ENCODE measurements at places on chromosomes 5 and 9.
A peak's percentile ranks its signal among the peaks of the same experiment; 100 is the strongest.

DNA sequence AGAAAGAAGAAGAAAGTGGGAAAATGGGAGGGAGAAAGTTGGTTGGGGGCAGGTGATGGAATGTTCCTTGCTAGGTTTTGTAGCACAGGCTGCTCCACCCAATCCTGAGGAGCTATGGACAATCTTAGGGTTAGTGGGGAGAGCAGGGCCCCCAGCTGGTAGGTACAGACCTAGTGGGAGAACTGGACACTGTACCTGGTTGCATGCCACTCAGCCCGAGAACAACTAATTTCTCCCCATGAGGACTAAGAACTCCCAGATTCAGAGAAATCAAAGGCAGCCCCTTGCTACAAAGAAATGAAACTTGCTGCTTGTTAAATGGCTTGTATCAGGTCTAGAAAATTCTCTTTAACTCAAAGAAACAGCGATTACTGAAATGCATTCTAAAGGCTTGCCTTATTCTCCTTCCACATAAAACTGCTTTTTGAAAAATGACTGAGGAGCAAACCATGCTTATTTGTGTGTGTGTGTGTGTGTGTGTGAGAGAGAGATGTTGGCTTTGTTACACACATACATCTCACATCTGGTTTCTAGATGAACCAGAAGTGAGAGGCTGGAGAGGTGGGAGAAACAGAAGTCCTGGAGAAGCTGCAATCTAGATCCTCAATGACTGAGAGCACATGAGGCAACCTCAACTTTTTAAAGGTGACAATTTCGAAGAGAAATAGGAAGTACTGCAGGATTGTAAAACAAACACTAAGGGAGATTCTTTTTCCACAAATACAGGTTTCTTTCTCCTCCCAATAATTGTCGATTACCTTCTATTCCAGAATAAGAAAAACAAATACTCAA, 28.9 kb downstream of the FYB1 start:
- DNase-seq: no peak

DNA sequence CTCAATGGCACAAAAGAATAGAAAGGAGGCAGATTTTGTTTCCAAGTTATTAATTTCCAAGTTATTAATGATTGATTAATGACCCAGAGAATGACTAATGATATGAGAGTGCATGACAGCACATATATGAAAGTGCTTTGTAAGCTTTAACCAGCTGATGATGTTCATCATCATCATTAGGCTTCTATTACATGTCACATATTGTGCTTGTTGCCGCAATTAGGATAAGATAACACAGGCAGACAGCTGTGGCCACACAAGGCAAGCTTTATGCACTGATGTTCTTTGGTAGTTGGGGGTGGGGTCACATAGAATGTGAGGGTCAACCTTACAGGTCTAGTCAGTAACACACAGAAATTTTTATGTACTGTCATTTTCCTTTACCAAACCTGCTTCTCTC, 219.7 kb downstream of the TRPM3 start:
- no peak for DNase-seq

DNA sequence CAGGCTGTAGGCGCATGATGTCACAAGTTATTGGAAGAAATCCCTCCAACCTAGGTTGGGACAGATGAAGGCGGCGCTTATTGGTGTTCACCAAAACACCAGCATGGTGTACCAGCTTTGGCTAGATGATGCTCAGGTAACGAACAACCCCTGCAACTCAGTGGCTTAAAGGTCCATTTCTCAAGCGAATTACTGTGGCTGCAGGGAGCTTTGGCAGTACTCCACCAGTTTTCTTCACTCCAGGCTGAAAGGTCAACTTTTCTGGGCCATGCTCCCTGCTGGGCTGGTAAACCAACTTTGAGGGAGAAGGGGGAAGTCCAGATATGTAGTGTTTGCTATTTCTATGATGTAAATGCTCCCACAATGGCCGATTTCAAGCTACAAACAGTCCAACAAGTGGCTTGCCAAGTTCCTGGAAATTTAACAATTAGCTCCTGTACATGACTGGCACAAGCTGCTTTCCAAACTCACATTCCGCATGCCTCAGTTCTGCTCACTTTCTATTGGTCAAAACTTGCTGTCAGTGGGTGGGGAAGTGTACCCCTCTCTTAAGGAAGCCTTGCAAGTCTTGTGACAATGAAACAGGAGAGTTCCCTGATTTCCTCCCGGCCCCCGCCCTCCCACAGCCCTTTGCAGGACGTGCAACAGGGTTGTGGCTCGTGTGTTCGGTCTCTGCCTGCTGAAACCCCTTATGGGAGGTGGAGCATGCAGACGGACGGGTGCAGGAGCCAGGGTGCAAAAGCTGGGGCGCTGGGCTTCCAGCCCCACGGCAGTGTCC, 588 bp upstream of the ZBED3 start:
- DNase-seq: peak; percentile 66

GRCh38 chr5:139514486-139514856, 31.9 kb upstream of the STING1 start:
- no peak for DNase-seq

GRCh38 chr5:100872408-100873190, 30.5 kb downstream of the ST8SIA4 start:
- DNase-seq: no peak

DNA sequence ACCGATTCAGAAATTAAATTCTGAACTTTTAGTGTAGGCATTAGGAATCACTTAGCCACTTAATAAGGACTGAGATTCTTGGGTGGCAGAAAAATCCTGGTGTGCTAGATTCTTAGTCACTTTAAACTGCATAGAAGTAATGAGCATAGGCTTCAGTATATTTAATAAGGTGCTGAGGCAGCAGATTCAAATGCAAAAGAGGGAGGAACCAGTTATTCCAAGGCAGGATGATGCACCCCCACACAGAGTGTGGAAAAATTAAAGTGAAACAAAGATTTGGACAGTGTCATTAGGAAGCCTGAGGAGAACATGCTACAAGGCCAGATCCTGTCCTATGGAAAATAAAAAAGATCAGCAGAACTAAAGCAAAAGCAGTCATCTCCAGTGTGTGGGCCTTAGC, 217.7 kb downstream of the PJA2 start:
- DNase-seq: no peak

DNA sequence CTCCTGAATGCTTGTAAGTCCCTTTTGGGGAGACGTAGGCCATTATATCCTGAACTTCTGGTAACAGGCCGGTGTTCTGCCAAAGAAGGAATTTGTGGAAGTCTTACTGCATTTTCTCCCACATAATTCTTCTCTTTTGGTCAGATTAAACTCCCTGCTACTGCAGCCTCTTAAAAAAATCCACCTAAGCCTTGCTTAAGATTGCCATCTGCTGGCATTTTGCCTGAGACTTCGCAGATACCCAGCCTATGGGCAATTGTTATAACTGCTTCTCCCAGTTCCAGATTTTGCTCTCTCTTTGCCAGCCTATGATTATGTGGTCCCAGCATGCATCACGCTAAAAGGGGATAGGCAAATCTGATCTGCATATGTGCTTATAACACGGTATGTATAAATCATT, 391.6 kb upstream of the CHD1 start:
- DNase-seq: no peak

GRCh38 chr9:36451949-36452348, 51.9 kb upstream of the RNF38 start:
- DNase-seq: no peak

DNA sequence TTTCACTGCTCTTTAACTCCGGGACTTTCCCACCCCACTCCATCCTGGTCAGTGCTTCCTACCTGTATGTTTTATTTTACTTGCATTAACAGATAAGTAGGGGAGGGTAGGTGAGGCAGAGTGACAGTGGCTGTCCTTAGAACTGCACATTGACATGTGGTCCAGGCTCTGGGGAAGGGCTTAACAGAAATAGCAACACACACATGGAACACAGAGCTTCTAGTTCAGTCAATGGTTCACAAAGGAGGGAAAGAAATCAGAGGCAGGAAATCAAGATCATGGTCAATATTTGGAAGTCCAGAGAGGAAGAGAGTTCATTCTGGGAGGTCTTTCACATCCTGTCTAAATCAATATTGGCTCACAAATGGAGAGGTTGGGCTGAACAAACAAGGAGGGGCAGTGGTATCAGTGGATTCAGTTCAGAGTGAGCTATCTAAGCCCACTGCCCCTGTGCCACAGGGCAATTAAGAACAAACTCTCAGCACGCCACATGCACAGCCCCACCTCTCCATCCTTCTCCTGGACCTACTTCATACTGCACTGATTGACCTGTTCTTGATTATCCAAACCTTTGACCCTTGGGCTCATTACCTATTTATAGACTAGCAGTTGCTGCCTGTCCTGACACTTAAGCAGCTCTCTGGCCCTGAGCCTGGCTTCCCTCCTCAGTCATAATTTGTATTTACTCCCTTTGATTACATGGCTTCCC, 6.2 kb upstream of the VPS13A start:
- DNase-seq: no peak

DNA sequence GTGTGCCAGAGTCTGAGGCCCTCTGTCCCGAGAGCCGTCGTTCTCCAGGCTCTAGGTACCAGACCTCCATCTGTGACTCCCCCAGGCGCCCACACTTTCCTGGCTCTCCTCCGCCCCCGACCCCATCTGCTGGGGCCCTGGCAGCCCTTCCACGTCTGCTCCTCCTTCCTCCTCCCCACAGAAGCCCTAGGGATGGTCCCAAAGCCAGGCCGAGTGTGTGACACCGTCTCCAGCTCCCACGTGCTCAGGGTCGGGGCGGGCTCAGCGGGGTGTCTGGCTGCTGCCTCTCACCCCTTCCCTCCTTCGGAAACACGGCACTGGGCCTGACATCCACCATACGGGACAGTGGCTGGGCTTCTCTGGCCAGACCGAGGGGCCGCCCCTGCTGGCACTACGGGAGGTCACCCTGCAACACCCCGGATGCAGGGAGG, 20.5 kb upstream of the SLC6A19 start:
- DNase-seq: no peak

DNA sequence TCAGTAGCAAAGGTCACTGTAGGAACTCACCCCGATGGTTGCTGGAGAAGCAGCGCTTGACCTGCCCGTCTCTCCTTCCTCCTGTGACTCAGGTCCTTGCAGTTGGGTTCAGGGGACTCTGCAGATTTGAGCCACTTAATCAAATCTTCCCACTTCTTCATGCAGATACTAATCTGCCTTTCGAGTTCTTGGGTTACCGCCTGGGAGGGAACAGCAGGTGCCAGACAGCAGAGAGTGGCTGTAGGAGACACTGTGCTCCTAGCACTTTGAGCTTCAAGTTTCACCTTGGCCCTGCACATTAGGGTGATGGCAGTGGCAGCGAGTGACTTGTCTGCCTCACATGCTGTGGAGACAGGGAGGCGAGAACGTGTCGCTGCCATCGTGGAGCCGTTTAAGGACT, 478.3 kb downstream of the PSAT1 start:
- no peak for DNase-seq

DNA sequence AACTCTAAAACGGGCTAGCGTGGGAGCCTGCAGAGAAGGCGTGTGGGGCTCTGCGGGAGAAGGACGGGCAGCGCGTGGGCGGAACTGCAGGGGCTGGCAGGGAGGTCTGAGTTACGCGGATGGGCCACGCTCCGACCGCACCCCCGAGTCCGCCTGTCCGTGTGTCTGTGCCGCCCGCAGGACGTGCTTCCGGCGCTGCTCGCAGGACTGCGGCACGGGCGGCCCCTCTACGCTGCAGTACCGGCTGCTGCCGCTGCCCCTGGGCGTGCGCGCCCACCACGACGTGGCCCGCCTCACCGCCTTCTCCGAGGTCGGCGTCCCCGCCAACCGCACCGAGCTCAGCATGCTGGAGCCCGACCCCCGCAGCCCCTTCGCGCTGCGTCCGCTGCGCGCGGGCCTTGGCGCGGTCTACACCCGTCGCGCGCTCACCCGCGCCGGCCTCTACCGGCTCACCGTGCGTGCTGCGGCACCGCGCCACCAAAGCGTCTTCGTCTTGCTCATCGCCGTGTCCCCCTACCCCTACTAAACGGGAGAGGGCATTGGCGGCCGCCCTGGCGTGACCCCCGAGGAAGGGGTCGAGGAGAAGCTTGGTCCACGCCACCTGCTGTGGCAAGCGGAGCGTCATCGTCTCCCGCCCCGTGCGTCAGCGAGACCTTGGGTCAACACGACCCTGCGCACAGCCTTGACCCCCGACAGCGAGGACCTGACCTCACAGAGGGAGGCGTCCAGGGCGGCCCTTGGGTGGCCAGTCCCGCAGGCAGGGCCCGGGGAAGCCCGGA, 11.4 kb upstream of the ASS1 start:
- no peak for DNase-seq

DNA sequence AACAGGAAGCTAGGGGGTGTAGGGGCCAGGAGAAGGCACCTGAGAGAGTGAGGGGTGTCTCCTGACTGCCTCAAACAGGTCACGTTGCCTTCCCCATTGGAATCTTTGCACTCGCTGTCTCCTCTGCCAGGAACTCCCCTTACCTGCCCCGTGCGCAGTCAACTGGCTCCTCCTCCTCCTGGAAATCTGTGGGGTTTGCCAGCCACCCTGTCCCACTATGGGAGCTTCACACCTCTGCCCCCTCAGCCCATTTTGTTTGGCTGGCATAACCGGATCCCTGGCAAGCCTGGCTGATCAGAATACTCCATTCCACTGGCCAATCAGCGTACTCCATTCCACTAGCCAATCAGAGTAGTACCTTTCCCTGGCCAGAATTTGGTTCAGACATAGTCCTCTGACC, 10.4 kb upstream of the SLC34A1 start:
- no peak for DNase-seq

DNA sequence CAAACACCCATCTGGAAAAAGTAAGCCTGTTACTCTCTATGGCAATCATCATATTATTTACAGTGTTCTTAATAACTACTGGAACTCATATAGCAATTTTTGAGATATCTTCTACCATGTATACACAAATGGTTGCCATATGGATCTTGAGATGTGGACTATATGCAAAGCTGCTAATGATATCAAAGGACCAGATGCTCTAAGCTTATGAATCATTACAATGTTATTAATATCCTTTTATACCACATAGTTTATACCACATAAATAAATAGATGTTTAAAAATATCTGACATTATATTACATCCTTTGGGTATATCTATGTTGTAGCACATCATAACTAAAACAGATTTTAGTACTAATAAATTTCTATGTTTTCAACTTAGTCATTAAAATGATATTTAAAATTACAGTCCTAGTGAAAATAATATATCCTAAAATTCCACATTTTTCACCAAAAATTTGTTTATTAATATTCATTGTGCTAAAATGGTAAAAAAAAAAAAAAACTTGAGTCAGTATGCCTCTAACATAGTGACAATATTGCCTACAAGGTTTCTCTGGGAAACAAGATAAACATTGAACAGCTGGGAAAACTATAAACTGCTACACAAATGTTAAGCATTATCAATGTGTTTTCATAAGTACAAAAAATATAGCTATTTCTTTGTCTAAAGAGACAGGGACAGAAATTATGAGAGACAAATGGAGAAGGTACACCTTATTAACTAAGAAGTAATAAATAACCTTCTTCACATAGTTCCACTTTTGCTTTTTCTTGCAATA, 85.5 kb downstream of the DTWD2 start:
- no peak for DNase-seq

DNA sequence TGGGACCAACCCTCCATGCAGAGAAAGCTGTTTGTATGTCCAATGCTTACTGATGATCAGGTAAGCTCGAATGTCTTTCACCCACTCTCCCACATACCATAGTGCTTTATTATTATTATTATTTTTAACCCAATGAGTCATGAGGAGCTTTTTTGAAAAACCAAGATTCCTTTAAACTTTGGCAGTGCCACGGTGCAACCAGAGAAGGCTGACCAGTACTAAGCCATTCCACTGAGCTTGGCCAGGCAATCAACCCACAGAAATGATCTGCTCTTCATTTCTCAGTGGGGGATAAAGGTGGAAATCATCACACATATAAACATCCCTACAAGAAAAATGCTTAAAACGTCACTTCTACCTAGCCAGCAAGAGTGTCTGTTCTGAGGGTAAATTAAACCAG, 35.5 kb downstream of the JAKMIP2 start:
- DNase-seq: no peak
